ENCODE measurements at places on chromosomes 13 and 19.
A peak's percentile ranks its signal among the peaks of the same experiment; 100 is the strongest.

DNA sequence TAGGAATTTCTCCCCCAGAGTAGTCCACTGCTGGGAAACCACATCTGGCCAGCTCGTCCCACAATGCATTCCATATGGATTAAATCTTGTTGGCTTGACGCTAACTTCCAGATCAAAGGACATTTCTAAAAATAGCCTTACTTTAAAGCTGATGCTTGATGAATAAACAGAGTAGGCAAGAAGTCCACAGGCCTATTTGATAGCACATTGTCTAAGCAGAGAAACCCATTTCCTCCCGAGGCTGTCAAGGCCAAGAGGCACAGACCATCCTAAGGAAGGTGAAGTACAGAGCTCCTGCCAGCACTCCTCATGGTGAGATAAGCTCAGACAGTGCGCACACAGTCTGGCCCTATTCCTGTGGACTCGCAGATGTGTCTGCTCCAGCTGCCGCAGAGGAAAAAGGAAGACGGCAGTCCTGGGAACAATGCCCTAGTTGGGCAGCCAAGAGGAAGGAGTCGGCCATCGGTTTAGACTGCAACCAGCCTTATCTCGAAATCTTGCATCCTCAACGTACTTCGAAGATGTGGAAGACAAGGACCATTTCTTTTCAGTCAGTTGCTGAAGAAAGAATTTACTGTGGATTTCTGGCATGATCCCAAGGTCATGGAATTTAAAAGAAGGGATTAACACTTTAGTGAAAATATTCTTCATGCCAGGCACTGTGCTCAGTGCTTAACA, 156.8 kb downstream of the RGCC start:
- DNase-seq, result peak; percentile 68

GRCh38 chr19:52990759-52991418, 22.8 kb upstream of the ERVV-1 start:
- no peak for DNase-seq

DNA sequence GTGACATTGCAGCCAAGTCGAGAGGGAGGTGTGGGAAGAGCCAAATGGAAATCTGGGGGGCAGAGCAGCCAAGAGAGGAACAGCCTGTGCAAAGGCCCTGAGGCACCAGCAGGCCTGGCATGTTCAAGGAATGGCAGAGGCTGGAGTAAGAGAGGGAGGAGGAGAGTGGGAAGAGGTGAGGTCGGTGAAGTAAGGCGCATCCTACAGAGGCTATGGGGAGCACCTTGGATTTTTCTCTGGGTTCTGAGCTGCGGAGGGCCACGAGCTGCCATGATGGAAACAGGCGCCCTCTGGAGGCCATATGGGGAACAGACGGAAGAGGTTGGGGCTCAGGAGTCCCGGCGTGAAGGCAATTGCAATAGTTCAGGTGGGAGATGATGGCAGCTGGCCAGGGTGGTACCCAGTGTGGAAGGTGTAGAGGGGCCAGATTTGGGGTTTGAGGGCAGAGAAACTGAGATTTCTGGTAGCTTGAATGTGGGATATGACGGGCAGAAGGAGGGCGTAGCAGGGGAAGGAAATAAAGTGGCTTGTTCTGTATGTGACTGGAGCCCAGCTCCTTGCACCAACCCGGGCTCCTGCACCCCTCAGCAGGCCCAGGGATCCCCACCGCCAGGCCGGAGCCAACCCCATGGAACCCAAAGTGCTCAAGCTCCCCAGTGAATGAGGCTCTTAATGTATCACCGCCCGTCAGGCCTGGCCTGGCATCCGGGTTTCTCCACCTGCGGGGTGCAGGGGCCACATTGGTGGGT, 20.5 kb upstream of the STRN4 start:
- no peak for DNase-seq

- DNase-seq, result no peak
Observed at GRCh38 chr19:38839816-38840582, 8.4 kb upstream of the ECH1 start.

- no peak for DNase-seq
Observed at GRCh38 chr13:20126541-20127261, 34.2 kb downstream of the GJA3 start.

DNA sequence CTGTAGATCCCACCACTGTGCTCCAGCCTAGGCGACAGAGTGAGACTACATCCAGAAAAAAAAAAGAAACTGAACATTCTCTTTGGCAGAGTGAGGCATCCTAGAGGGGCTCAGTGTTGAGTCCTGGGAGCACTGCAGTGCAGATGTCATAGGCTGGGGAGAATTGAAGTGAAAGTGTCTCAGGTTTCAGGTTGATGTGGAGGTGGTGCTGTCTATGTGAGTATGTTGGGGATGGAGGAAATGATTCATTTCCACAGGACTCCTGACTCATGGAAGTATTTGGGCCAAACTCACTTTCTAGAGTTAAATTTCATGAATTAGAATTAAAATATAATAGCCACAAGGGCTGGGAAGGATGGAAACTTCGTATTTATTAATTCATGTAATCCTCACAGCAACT, 134.4 kb upstream of the TSC22D1 start:
- DNase-seq, result no peak

All from femur (tissue), 1 donor.